NCI-H1048 (cell line): ENCODE measurements at places on chromosomes 16 and 17.

DNA sequence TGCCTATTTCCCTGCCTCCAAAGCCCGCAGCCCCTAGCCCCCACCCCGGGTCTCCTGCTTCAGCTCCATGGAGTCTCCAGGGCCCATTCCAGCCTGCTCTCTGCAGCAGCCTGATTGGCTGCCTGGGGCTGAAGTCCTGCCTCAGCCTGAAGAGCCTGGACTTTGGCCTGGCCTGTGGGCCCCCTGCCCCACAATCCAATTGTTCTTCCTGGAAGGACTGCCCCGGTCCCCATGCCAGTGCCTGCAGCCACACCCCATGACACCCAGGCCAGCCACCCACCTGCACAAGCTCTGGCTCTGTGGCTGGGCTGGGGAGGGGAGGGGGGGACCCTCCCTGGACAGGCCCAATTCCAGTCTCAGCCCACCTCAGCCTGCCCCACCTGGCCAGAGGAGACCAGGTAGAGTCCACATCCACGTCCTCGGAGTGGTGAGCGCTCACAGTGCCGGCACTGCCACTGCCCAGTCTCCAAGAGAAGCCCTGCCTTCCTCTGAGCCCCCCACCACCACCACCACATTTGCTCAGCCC lies 12.3 kb downstream of the ENPP7 start:
- DNase-seq: no peak

GRCh38 chr16:13543850-13544249 lies 376.1 kb upstream of the ERCC4 start:
- no peak for DNase-seq

GRCh38 chr17:45382226-45382625 lies 50.4 kb downstream of the ARHGAP27 start:
- DNase-seq: no peak

GRCh38 chr16:1133810-1134520 lies 18.9 kb upstream of the CACNA1H start:
- DNase-seq: no peak

GRCh38 chr17:63961355-63962212 lies 11.1 kb downstream of the SCN4A start:
- peak; percentile 73 for DNase-seq

GRCh38 chr17:49991409-49991808 lies 3.6 kb downstream of the DLX3 start:
- DNase-seq: no peak

DNA sequence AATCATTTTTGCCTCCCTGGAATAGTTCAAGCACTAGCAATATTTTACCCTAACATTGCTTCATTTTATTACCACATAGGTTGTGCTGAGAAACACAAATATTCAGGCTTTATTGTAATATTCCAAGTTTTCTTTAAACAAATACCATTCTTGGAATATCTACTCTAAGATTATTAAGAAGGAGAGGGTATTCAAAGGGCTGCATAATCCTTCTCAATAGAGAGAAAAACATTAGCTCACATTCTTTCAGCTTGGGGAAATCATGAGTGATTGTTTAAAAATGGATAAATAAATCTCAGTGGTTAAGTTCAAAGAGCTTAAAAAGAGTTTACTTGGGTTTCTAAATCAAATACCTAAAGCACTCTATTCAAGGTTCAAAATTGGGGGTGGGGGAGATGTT lies 111.9 kb upstream of the CORO6 start:
- no peak for DNase-seq

DNA sequence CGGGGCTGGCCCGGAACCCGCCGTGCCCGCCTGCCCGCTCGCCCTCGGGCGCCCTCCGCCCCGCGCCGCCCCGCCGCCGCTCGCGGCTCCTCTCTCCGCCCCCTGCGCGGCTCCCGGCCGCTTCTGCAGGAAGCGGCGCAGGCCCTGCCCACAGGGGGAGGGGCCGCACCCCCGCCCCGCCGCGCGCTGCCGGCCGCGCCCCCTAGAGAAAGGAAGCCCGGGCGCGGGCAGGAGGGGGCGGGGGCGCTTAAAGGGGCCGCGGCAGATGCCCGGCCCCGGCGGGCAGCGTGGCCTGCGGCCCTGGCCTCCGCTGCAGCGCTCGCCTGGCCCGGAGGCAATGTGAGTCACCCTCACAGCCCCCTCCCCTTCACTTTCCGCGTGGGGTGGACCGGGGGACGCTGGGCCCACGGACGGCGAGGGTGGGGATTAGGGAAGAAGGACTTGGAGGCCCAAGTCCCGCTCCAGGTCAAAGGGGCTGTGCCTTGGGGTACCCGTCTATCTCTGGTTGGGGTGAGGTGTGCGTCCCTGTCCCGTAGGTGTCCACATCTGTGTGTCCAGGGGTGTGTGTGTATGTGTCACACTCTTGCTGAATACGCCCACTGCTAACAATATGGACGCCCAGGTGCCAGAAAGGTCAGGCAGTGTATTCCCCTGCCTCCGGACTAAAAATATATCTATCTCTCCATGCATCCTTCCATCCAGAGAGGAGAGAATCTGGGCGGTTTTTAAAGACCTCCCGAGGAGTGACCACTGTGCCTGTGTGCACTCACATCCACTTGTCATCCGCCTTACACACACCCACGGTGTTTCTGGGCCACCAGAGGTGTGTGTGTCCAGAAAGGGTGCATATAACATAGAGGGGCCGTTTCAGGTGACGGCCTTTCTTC lies at the start of gene GIT1:
Gene GIT1, minus strand, starts transcription at position 125 of the 887 bp plus-strand sequence. CDS start 270 bp downstream, outside the sequence.
- DNase-seq: peak; percentile 57

DNA sequence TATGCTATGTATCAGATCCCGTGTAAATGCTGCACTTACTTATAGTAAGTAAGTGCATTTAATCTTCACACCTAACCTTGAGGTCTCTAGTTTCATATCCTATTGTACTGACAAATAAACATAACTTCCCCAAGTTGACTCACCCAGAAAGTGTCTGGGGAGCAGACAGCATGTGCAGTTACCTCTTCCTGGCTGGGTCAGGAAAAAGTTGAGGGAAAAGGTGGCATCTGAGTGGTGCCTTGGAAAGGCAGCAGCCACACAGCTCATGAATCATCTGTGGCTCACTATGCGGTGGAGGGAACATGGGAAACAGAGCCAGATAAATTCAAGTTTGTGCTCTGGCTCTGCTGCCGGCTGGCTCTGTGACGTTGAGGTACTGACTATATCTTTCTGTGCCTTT lies 382.0 kb upstream of the DYNLRB2 start:
- DNase-seq: no peak

GRCh38 chr17:40498281-40499084 lies 2.9 kb downstream of the TNS4 start:
- no peak for DNase-seq

DNA sequence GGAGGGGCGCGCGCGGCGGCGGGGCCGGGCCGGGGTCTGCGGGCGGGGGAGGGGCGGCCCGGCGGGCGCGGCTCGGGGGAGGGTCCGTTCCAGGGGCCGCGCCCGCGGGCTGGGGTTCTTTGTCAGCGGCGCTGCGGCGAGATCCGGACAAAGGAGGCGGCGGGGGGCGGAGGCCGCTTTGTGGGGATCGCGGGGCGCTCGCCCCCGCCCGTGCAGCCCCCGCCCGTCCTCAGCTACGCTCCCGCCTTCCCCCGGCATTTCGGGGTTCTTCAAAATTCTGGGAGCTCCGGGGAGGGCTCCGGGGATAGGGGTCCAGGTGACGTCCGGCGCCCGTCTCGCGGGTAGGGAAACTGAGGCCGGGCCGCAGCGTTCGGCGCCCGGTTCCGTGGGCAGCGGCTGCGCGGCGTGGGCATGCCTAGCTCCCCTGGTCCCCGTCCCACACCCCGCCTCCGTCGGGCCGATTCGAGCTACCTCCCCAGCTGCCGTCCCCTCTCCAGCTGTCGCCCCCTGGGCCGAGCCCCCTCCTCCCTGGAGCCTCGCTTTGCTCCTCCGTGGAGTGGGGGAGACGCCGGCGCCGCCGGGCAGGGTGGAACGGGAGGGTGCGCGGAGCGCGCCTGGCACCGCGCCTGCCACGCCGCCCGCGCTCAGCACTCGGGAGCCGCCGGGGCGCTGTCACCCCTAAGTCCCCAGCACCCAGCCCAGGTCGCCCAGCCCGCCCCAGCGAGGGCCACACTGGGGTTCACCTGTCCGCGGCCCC lies 546 bp downstream of the SNN start:
- no peak for DNase-seq
